Prostate gland (tissue), 2 donors: ENCODE measurements at places on chromosomes 5 and 9. TPM values are rescaled to one million over a fixed set of nuclear protein-coding genes. Genes with fewer than 3 reads are reported as not detected.

- H3K4me1 ChIP-seq: no peaks in the 10 kb centered on the region
- H3K27ac ChIP-seq: peak overlapping the region; percentile 46
- H3K36me3 ChIP-seq: no peaks in the 10 kb centered on the region
- peak; percentile 62 for DNase-seq
- H3K27me3 ChIP-seq: no peaks in the 10 kb centered on the region
- H3K4me3 ChIP-seq: no peak overlapping the region
Observed at GRCh38 chr5:139104577-139105276, 93.4 kb downstream of the SIL1 start.

GRCh38 chr9:128898845-128899565 is 17.1 kb downstream of the LRRC8A start:
- H3K4me1 ChIP-seq: peaks cover 4% of the 10 kb centered on the region
- no peak overlapping the region for H3K4me3 ChIP-seq
- peak overlapping the region; percentile 63 for H3K27ac ChIP-seq
- H3K27me3 ChIP-seq: no peaks in the 10 kb centered on the region
- DNase-seq: no peak
- no peaks in the 10 kb centered on the region for H3K36me3 ChIP-seq

DNA sequence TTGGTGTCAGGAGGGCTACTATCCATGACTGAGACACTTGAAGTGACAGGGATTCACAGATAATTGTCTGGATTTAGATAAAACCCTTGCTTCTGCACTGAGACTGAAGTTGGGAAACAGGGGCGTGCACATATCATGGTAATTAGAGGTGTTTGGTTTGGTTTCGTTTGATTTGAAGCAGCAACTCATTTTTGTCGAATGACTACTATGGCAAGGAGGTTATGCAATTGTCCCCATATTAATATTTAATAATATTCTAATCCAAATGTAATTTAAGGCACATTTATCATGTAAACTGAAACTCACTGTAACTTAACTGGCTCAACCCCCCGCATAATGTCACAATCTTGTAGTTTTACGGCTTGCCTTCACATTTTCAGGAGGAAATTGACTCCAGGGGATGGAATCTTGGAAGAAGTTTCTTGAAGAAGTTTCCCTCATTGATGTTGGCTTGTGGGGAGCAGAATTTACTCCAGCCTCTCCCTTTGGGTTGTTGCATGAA is 12.5 kb downstream of the ZNF366 start:
- no peak overlapping the region for H3K4me3 ChIP-seq
- H3K36me3 ChIP-seq: no peaks in the 10 kb centered on the region
- H3K27me3 ChIP-seq: no peaks in the 10 kb centered on the region
- H3K4me1 ChIP-seq: peaks cover 12% of the 10 kb centered on the region

Gene HRCT1
- total RNA-seq: 1.5 TPM

Gene SPATA31C1
- total RNA-seq: not detected
